ENCODE measurements at places on chromosomes 2 and 18.

GRCh38 chr2:163669506-163669905 lies 66.3 kb downstream of the FIGN start:
- no peak for DNase-seq

GRCh38 chr18:35106845-35107148 lies 65.6 kb downstream of the MAPRE2 start:
- no peak for DNase-seq

GRCh38 chr2:24597181-24597870 lies 106.3 kb downstream of the NCOA1 start:
- no peak for DNase-seq

- DNase-seq, result no peak
Measured at GRCh38 chr2:105783151-105783738, 38.5 kb downstream of the NCK2 start.

GRCh38 chr2:67212203-67212602 lies 184.9 kb upstream of the ETAA1 start:
- DNase-seq, result no peak

- DNase-seq, result no peak
Measured at GRCh38 chr2:137208431-137208891, 443.1 kb downstream of the THSD7B start.

GRCh38 chr2:104434318-104434792 lies 419.6 kb upstream of the POU3F3 start:
- peak; percentile 75 for DNase-seq

- no peak for DNase-seq
Measured at GRCh38 chr2:126934809-126935208, 36.1 kb downstream of the TEX51 start.

DNA sequence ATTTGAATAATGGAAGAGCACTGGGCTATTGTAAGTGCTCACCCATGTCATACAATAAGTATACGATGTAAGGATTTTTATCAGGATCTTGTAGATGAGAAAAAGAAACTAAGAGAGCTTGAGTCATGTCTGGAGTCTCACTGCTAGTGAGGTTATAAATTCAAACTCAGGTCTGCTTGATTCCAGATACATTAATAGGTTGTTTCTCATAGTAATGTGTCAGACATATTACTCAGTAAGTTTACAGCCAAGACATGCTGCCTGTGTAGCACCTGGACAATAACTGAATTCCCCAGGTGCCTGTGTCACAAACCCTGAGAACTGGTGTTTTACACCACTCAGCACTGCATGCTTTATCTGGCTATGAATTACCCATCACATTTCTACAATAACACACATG lies 216.9 kb upstream of the LRP1B start:
- no peak for DNase-seq

DNA sequence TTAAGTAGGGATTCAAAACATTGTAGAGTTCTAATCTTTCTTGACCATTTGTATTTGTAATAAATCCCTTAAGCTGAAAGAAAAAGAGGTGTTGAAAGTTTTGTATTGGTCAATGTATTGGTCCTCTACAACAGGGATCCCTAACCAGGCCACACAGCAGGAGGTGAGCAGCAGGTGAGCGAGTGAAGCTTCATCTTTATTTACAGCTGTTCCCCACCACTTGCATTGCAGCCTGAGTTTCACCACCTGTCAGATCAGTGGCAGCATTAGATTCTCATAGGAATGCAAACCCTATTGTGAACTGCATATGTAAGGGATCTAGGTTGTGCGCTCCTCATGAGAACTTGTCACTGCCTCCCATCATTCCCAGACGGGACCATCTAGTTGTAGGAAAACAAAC lies 715.7 kb upstream of the NXPH2 start:
- no peak for DNase-seq

GRCh38 chr2:48131539-48132270 lies 225.4 kb upstream of the FBXO11 start:
- no peak for DNase-seq

DNA sequence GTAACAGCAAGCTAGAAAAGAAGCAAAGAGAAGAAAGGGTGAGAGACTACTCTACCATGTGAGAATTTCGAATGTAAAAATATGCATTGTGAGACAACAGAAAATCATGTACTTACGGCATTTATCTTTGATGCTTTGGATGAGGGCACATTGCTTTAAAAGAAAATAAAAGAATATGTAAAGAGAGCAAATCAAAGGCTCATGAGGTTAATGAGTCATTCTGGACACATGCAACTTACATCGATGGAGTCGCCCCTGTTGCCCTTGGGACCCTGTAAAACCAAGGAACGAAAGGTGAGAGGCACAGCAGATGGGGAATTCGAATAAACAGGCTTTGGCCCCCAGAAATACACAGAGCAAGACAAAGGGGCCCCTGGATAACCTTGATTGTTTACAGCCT lies 69.0 kb downstream of the COL6A3 start:
- no peak for DNase-seq

DNA sequence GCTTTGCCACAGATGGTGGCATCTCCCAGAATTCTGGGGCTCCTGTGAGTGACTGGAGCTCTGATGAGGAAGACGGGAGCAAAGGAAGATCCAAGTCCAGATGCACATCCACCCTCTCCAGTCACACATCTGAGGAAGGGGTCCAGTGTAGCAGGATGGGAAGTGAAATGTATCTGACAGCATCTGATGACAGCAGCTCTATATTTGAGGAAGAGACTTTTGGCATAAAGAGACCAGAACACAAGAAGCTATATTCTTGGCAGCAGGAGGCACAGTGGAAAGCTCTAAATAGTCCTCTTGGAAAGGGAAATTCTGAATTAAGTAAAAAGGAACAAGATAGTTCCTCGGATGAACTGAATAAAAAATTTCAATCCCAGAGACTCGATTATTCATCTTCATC lies 23.5 kb upstream of the C1GALT1C1L start:
- DNase-seq, result no peak

DNA sequence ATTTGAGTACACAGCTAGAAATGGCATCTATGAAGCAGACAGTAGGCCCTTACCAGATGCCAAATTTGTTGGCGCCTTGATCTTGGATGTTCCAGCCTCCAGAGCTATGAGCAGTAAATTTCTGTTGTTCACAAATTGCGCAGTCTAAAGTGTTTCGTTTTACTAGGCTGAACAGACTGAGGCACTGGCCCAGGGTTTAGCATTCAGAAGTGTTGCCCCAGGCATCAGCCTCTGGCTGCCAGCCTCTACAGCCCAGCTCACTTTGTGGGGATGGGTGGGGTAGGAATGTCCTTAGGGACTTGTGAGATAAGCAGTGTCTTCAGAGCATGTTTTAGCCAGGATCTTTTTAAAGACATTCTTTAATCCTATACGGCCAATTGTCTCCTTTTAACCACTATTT lies 51.5 kb upstream of the MGAT5 start:
- DNase-seq, result no peak

DNA sequence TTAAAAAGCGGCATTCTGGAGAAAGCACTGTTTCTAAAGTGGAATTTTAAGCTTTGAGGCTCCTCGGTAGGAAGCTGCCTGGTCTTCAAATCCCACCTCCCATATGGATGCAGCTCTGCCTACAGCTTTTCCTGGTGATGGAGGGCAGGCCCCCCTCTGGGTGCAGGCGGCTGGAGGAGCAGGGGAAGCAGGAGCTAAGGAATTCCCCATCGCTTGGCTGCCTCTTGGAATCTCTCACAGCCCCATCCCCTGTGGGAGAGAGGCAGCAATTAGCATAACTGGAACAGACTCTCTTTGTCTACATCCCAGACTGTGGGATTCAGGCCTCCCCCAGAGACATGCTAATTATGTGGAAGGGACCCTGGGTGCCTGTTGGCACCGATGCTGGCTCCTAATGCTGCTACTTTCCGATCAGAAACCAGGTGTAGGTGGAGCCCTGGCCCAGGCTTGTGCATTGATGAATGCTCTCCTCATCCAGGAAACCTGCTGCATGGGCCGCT lies 51.3 kb downstream of the LIPG start:
- peak; percentile 82 for DNase-seq

DNA sequence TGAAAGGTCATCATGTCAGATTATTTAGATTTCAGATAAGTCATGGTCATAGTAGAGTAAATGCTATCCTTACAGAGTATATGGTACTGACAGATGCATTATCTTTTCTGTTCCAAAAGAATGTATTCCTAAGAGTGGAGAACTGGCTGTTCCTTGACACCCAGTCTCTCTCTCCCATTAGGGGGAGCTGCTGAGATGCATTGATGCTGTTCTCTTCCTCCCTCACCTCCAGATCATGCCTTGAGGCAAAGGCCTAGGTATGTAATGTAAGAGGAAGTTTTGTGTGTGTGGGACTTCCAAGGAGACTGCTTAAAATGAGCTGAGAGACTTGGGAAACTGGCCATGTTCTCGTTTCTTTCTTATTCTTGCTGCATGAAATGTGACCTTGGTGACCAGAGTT lies 979.5 kb upstream of the CELF4 start:
- peak; percentile 56 for DNase-seq
